ENCODE measurements at places on chromosomes 7 and 10.

DNA sequence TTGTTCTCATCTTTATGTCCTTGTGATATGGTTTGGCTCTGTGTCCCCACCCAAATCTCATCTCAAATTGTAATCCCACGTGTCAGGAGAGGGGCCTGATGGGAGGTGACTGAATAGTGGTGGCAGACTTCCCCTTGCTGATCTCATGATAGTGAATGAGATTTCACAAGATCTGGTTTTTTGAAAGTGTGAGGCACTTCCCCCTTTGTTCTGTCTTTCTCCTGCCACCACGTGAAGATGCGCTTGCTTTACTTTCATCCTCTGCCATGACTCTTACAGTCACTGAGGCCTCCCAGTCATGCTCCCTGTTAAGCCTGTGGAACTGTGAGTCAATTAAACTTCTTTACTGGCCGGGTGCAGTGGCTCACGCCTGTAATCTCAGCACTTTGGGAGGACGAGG is 161.0 kb downstream of the HERPUD2 start:
- no peak for DNase-seq

GRCh38 chr7:94311515-94311914 is 83.2 kb upstream of the COL1A2 start:
- no peak for DNase-seq

DNA sequence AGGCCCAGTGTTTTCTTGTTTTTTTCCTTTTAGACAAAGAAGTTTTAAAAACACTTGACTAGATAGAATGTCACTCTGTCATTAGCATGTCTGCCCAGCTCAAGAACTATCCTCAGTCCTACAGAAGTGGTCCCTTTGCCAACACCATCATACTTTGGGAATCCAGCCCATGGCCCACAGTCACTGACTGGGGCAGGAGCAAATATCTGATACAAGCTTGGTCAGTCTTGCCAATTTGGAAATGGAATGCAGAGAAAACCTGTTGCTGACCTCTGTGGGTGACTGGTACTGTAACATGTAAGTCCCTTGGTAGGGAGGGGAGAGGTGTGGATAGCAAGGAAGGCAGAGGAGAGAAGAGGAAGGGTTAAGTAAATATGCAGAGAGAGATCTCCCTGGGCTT is 47.8 kb downstream of the IPMK start:
- no peak for DNase-seq

DNA sequence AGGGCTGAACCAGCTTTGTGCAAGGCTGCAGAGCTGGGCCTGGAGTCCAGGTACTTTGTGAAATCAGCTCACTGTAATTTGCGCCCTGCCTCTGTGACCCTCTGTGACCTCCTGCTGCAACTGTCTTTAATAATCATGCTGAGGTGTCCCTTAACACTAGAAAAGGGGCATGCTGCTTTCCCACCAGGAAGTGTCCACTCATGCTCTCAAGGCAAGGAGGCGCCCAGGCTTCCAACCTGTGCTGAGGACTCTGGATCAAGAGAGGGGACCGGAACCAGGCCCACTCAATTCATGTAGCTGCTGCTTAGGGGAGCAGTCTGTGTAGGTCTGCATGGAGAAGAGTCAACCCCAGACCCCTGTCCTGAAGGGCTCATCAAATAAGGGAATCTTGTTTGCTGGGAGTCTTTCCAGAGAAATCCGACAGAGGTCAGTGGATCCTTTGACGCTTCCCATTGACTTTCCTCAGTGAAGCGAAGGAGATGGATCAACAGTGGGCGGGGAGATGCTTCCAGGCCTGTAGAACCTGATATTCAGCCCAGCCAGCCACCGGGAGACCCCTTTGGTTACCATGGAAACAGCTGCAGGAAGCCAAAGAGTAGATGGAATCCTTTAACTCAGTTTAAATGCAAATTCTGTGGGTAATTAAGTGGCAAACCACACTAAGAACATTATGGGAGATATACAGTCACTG is 945.9 kb downstream of the GRID1 start:
- DNase-seq = no peak

- DNase-seq = no peak
Measured at GRCh38 chr7:157670490-157671357, 333.9 kb downstream of the DNAJB6 start.

DNA sequence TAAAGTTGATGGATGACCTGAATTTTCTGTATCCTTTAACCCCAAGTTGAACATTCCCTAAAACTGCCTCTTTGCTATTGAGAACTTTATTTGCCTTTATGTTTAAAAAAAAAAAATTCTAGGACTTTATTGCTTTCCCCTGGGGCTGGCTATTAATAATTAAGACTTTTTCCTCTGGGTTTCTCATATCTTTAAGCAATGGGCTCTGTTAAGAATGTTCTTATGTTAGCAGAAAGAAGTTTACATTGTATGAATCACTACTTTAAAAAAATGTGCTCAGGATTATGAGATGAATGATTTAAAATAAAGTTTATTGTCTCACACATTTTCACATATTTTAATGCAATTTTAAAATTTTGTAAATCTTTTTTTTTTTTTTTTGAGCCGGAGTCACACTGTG is 19.5 kb downstream of the TAX1BP1 start:
- DNase-seq = no peak

DNA sequence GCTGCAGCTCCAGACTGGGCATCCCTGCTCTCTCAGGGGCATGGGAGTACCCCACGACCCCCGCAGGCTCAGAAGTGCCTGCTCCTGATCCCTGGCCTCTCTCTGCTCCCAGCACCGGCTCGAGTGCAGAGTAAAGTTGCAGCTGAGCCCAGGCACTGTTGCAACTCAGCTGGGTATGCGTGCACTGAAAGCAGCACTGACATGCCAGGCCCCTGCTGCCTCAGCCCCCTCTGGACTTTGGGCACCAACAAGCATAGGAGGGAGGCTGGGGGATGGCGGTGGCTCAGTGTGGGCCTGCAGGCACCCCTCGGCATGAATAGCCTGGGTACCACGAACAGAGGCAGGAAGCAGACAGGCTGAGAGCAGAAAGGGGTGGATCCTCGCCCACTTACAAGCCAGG is 295.3 kb downstream of the GRM8 start:
- no peak for DNase-seq

DNA sequence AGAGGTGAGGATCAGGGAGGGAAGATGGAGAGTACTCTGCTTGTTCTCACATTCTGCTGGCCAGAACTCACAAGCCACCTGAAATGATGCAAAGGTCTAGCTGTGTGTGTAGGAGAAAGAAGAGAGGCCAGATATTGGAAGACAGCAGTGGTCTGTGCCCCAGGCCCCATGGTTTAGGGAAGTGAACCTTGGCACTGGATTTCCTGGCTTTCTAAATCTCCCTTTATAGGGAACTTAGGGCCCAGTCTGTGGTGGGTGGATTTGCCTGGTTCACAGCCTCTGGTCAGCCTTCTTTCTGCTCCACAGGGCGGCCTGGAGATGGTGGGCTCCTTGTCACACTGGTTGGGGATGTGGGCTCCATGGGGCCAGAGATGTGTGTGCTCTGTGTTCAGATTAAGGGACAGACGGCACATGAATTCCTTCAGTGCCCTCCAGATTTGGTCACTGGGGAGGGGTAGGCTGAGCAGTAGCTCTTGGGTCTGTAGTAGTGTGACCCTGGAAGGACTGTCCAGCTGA is 9.5 kb upstream of the SH2D4B start:
- no peak for DNase-seq

GRCh38 chr10:70381471-70382421 is 679 bp downstream of the LRRC20 start:
- DNase-seq = peak; percentile 35

- no peak for DNase-seq
Measured at GRCh38 chr10:78274491-78274890, 240.8 kb downstream of the RPS24 start.

DNA sequence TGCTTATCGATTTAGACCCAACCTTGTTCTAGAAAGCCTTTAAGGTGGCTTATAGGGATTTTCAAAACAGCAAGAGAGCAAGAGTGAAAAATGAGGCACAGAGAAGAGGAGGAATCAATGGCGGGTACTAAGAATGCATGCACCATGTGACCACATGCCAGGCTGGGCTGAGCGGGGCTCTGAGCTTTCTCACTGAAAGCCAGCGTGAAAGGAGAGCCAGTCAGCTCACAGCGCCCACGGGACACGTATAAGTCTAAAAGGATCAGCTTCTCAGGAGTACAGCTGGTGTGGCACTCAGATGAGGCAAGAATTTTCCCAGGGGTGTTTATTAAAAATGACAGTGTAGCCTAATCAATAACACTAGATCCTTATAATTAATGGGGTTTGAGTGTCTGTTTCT is 114.3 kb downstream of the SLIT1 start:
- no peak for DNase-seq

DNA sequence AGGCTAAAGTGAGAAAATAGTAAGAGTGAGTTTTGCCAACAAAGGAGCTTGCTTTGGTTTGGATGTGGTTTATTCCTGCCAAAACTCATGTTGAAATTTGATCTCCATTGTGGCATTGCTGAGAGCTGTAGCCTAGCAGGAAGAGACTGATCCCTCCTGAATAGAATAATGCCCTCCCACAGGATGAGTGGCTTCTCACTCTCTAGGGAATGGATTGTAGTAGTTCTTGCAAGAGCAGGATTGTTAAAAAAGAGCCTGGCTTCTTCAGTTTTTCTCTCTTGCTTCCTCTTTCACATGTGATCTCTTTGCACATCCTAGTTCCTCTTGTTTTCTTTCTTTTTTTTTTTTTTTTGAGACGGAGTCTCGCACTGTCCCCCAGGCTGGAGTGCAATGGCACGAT is 34.4 kb downstream of the ASAH2 start:
- no peak for DNase-seq

DNA sequence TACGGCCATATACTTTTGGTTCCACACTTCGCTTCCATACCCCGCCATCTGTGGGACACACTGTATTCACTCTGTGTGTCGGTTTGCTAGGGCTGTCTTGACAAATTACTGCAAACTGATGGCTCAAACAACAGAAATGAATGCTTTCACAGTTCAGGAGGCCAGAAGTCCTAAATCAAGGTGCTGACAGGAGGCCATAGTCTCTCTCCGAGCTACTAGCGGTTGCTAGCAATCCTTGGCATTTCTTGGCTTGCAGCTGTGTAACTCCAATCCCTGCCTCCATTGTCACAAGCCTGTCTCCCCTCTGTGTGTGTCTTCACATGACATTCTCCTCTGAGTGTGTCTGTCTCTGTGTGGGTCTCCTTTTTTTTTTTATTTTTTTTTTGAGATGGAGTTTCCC is 28.9 kb upstream of the BMPR1A start:
- DNase-seq = no peak

- DNase-seq = no peak
Measured at GRCh38 chr7:51950813-51951212, 634.2 kb upstream of the COBL start.

DNA sequence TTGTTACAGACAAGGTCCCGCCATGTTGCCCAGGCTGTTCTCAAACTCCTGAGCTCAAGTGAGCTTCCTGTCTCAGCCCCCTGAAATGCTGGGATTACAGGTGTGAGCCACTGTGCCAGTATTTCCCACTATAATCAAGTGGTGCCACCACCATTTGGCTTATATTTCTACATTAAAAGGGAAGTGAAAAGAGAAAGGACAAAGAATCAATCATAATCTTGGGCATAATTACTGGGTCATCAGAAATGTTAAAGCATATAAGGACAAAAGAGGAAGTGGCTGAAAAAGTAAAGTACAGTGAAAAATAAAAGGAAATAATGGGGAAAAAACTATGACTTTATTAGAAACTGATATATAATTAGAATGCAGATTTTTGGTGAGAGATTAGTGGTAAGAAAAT is 25.7 kb upstream of the ENTPD1 start:
- no peak for DNase-seq

GRCh38 chr10:3749600-3749999 is 35.4 kb downstream of the KLF6 start:
- DNase-seq = no peak

DNA sequence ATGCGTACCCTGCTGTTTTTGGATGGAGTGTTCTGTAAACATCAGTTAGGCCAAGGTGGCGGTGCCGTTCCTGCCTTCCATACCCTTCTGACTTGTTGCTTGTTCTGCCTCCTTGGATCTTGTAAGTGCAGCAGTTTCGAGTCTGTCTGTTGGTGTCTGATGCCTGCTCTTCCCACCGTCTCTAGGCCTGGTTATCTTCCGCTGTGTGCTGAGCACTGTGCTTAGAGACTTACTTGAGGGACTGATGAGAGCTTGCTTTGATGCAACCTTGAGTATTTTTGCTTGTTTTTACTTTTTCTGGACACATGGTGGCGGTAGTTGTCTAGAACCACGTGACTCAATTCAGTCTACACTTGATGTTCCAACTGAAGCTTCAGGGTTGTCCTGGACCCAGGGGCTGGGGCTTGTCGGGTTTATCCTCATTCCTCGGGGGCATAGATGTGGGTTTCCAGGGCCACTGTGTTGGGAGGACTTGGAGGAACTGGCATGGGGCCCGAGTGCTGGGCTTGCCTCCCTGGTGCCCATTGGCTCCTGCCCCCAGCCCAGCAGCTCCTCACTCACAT is 14.4 kb upstream of the SPRN start:
- no peak for DNase-seq

GRCh38 chr10:986137-986825 is 2.0 kb upstream of the GTPBP4 start:
- no peak for DNase-seq

DNA sequence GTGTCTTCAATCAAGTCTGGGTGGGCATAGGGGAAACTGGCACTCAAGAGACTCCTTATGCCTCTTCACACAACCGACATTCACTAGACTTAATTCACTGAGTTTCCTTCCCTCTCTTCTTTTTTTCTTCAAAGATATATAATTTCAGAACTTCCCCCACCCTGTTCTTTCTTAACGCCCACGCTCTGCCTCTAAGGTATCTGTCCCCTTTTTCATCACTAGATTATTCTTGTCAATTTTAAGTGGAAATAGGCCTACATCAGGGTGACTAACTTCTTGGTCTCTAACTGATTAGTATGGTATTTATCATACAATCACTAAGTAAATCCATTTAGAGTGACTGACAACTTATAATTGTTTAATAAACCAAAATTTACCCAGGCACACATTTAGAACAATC is 126.7 kb downstream of the CDCA7L start:
- no peak for DNase-seq

- no peak for DNase-seq
Measured at GRCh38 chr10:102085336-102085735, 20.2 kb downstream of the HPS6 start.

DNA sequence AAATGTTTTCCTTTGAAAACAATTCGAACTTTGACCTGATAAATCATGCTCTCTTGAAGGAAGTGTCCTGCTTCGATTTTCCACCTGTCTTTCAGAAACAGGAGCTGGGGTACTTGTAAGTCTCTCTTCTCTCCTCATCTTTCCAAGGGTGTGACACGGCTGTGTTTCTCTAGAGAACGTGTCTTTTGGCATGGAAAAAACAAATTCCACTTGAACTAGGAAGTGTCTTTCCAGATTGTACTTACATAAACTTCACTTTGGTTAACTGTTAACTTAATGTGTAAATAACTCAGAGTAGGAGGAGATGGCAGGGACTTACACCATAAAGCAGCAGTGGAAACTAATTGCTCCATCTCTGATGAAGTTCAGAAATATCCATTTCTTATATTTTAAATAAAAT is 4.2 kb upstream of the CALCR start:
- no peak for DNase-seq

GRCh38 chr7:100477871-100478267 is 1.1 kb downstream of the TSC22D4 start:
- DNase-seq = no peak

GRCh38 chr7:93117852-93118530 is at the start of gene SAMD9:
Gene SAMD9, minus strand, starts transcription at chr7:93117979. Its CDS starts 11,882 bp downstream, at chr7:93106097.
- peak; percentile 52 for DNase-seq
